ENCODE measurements at places on chromosomes 5 and 9. TPM values are rescaled to one million over a fixed set of nuclear protein-coding genes. Genes with fewer than 3 reads are reported as not detected.

GRCh38 chr9:127707766-127708165 is 978 bp downstream of the CFAP157 start:
- H3K4me3 ChIP-seq, result no peak overlapping the region
- DNase-seq, result peak; percentile 19
- H3K27ac ChIP-seq, result no peak overlapping the region
- peaks cover 4% of the 10 kb centered on the region for H3K36me3 ChIP-seq
- no peaks in the 10 kb centered on the region for H3K4me1 ChIP-seq

GRCh38 chr5:123037104-123037418 is 536 bp upstream of the PPIC start:
- H3K4me3 ChIP-seq, result peak overlapping the region; percentile 38
- H3K27me3 ChIP-seq, result peaks cover 14% of the 10 kb centered on the region
- H3K36me3 ChIP-seq, result no peaks in the 10 kb centered on the region
- peaks cover 19% of the 10 kb centered on the region for H3K4me1 ChIP-seq
- H3K27ac ChIP-seq, result no peak overlapping the region

DNA sequence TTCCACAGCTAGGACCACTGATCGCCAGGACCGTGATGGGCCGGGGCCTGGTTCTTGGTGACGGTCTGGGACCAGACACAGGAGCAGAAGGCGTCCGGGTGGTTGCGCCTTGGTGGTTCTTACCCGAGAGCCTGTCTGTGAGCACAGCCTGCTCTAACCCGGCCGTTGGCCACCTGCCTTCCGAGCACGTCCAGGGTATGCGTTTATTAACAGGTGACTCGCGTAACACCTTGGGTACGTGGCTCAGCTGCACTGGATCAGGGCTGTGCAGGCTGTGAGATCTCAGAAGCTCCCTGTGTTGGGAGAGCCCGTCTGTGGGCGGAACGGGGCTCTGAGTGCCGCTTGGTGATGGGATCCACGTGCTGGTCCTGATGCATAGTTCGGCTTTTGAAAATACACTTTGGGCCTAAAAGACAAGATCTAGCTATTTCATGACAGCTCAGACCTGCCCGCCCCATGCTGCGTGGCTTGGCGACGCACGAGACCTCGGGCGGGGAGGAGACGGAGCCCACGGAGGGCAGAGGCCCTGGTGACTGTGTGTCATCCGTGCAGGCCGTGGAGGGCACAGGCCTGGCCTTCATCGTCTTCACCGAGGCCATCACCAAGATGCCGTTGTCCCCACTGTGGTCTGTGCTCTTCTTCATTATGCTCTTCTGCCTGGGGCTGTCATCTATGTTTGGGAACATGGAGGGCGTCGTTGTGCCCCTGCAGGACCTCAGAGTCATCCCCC is 6.7 kb upstream of the SLC6A18 start:
- no peaks in the 10 kb centered on the region for H3K4me1 ChIP-seq
- H3K4me3 ChIP-seq, result no peak overlapping the region
- no peak for DNase-seq
- H3K27ac ChIP-seq, result no peak overlapping the region
- H3K36me3 ChIP-seq, result no peaks in the 10 kb centered on the region

The PCA3 gene
- not detected for total RNA-seq

DNA sequence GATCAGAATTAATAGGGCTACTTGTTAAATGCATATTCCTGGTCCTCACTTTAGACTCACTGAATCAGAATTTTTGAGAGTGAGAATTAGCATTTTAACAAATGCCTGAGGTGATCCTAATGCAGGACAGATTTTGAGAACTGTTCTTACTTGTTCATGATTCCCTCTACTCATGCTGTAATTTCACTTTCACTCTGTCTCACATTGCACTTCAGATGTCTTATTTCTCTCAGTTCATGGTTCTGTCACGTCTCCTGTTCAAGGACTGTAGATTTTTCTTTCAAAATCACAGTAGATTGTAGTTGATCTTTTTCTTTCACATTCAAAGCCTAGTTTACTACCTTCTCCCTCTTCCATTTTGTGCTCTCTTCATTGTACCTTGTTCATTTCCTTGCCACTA is 54.3 kb downstream of the ADGRV1 start:
- no peaks in the 10 kb centered on the region for H3K27me3 ChIP-seq
- H3K27ac ChIP-seq, result no peak overlapping the region
- no peaks in the 10 kb centered on the region for H3K36me3 ChIP-seq
- no peak for DNase-seq
- H3K4me3 ChIP-seq, result no peak overlapping the region

The MELK gene
- 0.67 TPM for total RNA-seq

DNA sequence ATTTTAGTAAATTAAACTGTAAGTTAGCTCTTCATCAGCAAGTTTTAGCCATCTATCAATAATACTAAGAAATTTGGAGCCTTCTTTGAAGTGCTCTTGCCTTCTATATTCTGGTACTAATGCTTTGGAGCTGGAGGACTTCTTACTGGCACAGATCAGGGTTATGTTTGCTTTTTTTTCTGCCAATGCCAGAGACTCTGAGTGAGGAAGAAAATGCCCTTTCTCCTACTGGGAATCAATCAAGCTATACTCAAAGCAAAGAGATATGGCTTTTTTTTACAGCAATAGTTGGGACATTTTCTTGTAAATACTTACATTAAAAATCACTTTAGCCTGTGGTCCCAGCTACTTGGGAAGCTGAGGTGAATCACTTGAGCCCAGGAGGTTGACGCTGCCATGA is 4.3 kb downstream of the HSDL2 start:
- H3K27ac ChIP-seq, result no peak overlapping the region
- no peaks in the 10 kb centered on the region for H3K36me3 ChIP-seq
- peaks cover 9% of the 10 kb centered on the region for H3K4me1 ChIP-seq
- no peak overlapping the region for H3K4me3 ChIP-seq
- DNase-seq, result no peak

- H3K27ac ChIP-seq, result peak overlapping the region; percentile 45
- no peaks in the 10 kb centered on the region for H3K27me3 ChIP-seq
- no peaks in the 10 kb centered on the region for H3K36me3 ChIP-seq
- H3K4me3 ChIP-seq, result peak overlapping the region; percentile 70
Observed at GRCh38 chr5:181189363-181189961, 15.5 kb downstream of the TRIM7 start.

DNA sequence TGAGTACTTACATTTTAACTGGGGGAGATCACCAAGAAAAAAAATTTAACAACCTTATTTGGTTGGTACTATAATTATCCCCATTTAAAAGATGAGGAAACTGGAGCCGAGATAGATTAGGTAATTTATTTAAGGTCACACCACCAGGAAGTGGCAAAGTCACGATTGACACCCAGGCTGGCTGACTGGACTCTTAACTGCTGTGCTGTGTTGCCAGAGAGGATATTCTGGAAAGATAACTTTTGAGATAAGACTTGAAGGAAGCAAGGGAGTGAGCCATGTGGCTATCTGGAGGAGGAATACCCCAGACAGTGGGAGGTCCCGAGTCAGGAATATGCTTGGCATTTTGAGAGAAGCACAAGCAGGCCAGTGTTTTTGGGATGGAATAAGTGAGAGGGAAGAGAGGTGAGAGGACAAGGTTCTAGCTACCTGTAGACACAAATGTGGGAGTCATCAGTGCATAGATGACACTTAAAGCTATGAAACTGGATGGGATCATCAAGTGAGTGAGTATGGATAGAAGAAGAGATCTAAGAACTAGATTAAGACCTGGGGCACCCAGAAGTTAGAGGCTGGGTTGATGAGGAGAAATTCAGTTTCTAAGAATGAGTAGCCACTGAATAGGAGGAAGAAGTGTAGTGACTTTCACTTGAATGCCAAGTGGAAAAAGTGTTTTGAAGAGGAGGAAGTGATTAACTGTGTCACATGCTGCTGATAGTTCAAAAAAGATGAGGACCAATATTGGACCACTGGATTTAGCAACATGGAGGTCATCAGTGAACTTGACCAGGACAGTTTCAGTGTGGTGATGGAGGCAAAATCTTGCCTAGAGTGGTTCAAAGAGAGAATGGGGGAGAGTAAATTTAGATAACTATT is 25.6 kb downstream of the PDE8B start:
- no peak for DNase-seq
- no peaks in the 10 kb centered on the region for H3K36me3 ChIP-seq
- H3K27ac ChIP-seq, result no peak overlapping the region
- H3K27me3 ChIP-seq, result no peaks in the 10 kb centered on the region

DNA sequence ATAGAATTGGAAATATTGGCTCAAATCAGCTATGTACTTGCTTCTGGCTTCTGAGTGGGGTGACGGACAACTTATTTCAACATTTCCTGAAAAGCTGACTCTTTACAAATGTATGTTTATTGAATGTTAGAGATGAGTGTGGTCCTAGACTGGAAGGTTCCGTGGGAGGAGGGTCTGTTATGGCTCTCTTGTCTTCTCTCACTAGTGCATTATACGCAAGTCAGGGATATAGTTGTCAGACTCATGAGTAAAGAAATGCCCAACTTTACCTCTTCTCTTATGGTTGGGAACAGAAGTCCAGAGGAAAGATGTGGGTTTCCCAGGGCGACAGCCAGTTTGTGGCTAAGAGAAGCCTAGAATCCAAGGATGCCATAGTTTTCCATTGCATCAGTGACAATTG is 839.3 kb upstream of the WWC1 start:
- no peaks in the 10 kb centered on the region for H3K27me3 ChIP-seq
- no peaks in the 10 kb centered on the region for H3K36me3 ChIP-seq
- H3K27ac ChIP-seq, result no peak overlapping the region
- DNase-seq, result no peak
- H3K4me1 ChIP-seq, result no peaks in the 10 kb centered on the region

GRCh38 chr5:179974246-179974945 is 66.7 kb upstream of the TBC1D9B start:
- no peak overlapping the region for H3K27ac ChIP-seq
- no peak overlapping the region for H3K4me3 ChIP-seq
- H3K4me1 ChIP-seq, result no peaks in the 10 kb centered on the region
- H3K27me3 ChIP-seq, result no peaks in the 10 kb centered on the region
- peaks cover 4% of the 10 kb centered on the region for H3K36me3 ChIP-seq

DNA sequence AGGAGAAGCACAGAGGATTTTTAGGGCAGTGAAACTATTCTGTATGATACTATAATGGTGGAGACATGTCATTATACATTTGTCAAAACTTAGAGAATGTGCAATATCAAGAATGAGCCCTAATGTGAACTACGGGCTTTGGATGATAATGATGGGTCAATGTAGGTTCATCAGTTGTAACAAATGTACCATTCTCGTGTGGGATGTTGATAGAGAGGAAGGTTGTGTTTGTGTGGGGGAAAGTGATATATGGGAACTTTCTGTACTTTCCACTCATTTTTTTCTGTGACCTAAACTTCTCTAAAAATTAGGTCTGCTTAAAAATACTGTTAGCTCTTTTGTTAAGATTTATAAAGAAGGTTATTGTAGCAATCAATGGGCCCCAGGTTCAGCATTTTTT is 138.9 kb downstream of the SPATA31D1 start:
- DNase-seq, result no peak
- H3K27me3 ChIP-seq, result no peaks in the 10 kb centered on the region
- no peaks in the 10 kb centered on the region for H3K36me3 ChIP-seq
- no peaks in the 10 kb centered on the region for H3K4me1 ChIP-seq
- no peak overlapping the region for H3K4me3 ChIP-seq

DNA sequence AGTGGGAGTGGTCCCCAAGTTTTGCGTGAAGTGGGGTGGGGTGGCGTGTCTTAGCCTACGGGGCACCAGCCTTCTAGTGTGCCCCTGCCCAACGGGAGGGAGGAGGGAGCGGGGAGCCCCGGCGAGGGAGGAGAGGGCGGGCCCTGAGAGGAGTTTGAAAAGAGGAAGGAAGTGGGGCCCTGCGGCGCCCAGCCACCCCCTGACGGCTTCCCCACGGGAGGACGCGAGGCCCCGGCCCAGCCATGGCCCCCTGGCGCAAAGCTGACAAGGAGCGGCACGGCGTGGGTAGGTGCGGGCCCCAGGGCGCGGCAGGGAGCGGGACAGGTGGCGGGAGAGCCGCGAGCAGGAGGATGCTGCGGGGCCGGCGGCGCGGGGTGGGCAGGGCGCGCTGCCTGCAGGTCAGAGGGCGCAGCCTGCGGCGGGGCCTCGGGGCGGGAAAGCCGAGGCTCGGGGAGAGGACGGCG is at the start of gene DOCK2:
DOCK2 (plus strand) TSS at position 191 of the 464 bp plus-strand sequence; CDS start at position 243, 52 bp downstream.
- H3K4me1 ChIP-seq, result peaks cover 39% of the 10 kb centered on the region
- peak; percentile 59 for DNase-seq
- peak within 1 kb of the TSS; percentile 87 for H3K27ac ChIP-seq

DNA sequence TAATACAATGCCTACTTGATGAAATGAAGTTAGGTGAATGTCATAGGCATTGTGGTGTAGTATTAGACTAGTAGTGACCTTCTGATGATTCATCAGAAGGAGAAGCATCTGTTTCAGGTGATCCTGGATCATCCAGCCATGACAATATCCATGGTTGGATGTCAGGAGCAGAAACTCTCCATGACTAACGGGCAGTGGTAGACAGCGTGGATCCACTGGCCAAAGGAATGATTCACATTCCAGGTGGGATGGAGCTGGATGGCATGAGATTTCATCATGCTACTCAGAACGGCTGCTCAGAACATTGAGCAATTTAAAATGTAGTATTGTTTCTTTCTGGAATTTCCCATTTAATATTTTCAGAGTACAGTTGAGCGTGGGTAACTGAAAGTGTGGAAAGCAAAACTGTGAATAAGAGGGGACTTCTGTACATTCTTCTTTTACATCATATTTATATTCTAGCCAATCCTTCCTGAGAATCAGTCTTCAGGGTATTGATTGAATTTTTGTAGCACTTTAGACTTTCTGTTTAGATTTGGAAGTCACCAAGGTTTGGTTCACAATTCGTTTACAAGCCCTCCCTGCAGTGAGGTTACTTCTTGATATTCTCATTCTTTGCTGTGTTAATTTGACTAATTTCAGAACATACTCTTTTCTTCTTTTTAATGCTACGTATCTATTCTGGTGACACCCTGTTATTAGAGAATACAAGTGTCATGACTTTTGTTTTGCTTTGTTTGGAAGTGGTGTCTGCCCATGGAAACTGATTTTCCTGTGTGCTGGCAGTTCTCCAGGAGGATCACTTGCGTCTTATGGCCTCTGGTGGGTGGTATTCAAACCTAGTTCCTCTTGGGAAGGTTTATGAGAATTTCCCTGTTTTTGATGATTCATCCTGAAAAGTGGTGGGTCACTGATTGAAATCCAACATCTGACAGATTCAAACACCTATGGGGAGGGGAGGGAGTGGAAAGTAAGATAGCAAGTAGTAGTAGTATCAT is 12.2 kb upstream of the CLINT1 start:
- no peaks in the 10 kb centered on the region for H3K27me3 ChIP-seq
- H3K36me3 ChIP-seq, result no peaks in the 10 kb centered on the region
- no peaks in the 10 kb centered on the region for H3K4me1 ChIP-seq
- H3K4me3 ChIP-seq, result no peak overlapping the region
- DNase-seq, result no peak

- no peaks in the 10 kb centered on the region for H3K27me3 ChIP-seq
- no peak for DNase-seq
- no peak overlapping the region for H3K27ac ChIP-seq
- H3K4me1 ChIP-seq, result peaks cover 4% of the 10 kb centered on the region
- no peaks in the 10 kb centered on the region for H3K36me3 ChIP-seq
- no peak overlapping the region for H3K4me3 ChIP-seq
Observed at GRCh38 chr5:88823201-88823600, 59.8 kb downstream of the MEF2C start.

GRCh38 chr9:129012343-129012742 is 15.8 kb downstream of the SH3GLB2 start:
- H3K36me3 ChIP-seq, result peaks cover 65% of the 10 kb centered on the region
- no peak for DNase-seq

The SLC1A3 gene
- not detected for total RNA-seq

GRCh38 chr5:60010853-60011252 is 117.3 kb upstream of the PDE4D start:
- no peaks in the 10 kb centered on the region for H3K36me3 ChIP-seq
- H3K27me3 ChIP-seq, result no peaks in the 10 kb centered on the region
- no peak for DNase-seq
- H3K4me3 ChIP-seq, result no peak overlapping the region
- no peak overlapping the region for H3K27ac ChIP-seq

The FAM153A gene
- total RNA-seq, result 99.4 TPM

GRCh38 chr5:147892696-147893296 is 13.5 kb downstream of the C5orf46 start:
- no peak overlapping the region for H3K4me3 ChIP-seq
- H3K36me3 ChIP-seq, result no peaks in the 10 kb centered on the region
- H3K4me1 ChIP-seq, result no peaks in the 10 kb centered on the region
